ENCODE measurements at places on chromosomes 7 and 10.

DNA sequence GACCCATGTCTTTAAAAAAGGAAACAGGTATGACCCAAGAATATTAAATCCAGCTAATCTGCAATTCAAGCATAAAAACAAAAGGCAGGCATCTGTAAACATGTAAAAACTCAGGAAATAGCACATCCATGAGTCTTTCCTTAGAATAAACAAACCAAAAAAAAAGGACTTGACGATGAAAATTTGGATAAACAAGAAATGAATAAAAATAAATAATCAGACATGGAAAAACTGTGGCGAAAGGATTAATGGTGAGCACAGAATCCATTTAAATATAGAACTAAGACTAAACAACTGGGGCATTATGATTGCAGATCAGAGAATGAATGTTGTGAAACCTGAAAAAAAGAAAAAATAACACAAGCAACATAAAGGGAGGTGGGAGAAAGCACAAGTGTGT, 170.1 kb downstream of the DOCK4 start:
- DNase-seq: no peak

DNA sequence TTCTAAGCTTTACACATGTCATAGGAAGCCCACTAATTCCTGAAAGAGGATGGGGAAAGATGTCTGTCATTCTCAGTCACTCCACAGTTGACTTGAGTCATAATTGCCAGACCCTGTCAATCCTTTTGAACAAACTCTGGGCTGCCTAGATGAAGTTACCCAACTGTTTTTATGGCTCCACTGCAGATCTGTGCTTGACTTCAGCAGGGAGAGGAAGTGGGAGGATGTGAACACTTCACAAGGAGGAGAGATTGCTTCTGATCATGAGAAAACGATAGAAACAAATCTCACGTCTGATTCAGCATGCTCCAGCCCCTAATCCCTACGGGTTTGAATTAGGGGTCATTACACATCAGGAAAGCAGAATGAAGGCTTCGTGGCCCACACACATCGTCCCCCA, 596.6 kb upstream of the CELF2 start:
- no peak for DNase-seq

DNA sequence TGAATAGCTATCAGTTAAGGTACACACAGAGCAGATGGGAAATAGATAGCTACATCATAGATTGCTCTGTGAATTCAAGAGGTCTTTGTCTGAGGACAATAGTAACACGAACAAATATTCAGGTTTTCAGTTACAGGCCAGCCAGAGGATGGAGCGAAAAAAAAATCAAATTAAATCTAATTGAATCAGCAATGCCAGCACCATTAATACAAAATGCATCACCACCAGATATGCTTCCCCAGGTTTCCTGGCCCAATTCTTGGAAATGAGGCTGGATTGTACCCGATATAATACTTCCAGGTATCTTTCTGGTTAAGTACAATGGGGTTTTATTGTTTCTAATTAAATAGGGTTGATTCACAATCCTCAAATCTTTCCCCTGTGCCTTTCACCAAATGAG, 975.8 kb upstream of the AUTS2 start:
- DNase-seq: no peak

DNA sequence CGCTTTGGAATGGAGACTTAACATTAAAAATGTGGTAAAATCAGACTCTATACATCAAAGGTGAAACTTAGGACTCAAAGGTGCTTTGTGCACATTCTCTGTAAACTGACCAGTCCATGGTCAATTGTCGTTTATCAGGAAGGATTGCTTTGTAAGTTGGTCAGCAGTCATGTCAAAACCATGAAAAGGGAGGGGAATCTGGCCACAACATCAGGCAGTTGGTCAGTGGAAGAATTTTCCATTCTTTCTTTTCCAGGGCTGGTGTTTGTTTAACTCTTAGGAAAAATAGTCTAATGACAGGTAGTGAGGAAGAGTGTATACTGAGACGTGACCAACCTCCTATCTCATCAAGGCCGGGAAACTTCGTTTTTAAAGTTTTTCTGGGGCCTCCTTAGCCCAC, 226.5 kb downstream of the ADK start:
- DNase-seq: no peak

DNA sequence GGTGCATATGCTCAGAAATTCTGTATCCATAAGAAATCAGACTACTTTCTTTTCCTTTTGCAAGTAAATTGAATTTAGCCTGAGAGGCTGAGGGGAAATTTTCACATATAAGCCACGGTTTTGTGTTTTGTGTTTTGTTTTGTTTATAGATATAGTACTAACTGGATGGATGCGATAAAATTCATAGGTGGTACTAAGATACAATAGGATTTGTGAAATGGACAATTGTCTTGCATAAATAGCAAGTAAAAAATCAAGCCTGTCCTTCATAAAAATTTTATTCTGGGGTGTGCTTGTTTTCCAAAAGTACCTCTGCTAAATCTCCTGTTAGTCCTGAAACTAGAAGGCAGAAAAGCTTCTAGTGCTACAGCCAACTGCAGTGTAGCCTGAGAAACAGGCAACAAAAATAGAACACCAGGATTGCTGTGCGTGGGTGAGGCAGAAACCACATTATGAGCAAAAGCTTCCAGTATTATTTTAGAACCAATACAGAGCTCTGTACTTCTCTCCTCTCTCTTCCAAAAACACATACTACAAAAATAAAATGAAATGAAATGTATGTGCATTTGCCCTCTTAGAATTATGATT, 634 bp upstream of the HDAC9 start:
- no peak for DNase-seq

GRCh38 chr7:118477036-118477435, 252.5 kb downstream of the ANKRD7 start:
- no peak for DNase-seq

DNA sequence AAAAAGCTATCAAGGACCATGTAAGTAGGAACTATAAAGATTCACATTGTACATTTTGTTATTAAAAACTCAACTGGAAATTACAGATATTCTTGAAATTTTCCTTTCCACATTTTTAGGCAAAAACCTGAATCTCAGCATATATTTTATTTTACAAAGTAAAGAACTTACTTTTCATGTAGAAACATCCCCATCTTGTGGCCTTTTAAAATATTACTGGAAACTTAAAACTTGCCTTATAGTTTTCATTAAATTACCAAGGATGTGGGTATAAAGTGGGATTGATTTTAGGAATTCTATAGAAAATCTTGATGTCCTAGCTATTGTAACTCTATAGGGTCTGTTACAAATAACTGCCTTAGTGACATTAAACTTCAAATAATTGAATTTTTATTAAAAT, 10.6 kb downstream of the DBF4 start:
- peak; percentile 55 for DNase-seq

- no peak for DNase-seq
Observed at GRCh38 chr10:101940916-101941315, 97.3 kb upstream of the KCNIP2 start.

- DNase-seq: no peak
Observed at GRCh38 chr7:36400606-36401005, 10.9 kb downstream of the ANLN start.

DNA sequence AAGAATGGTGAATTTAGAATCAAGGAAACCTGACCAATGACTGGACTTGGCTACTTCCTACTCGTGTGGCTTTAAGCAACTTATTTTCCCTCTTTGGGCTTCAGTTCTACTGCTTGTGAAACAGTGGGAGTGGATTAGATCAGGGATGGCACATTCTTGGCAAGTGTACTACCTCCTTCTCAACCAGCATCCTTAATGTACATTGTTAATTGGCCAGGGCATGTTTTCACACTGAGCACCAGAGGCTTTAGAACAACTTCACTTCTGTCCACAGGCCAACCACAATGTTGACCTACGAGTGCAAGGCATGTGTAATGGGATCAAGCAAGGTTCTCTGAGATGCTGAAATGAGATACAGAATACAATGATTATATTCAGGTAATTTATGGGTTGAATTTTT, 315.3 kb downstream of the ADRA2A start:
- no peak for DNase-seq

GRCh38 chr10:108709927-108710722, 1213.2 kb downstream of the XPNPEP1 start:
- DNase-seq: no peak

Measured in hematopoietic multipotent progenitor cell treated with erythropoietin and hydrocortisone succinate and interleukin-3 and kit ligand, for 15 days (in vitro differentiated cells).